ENCODE measurements at places on chromosomes 5 and 9.
A peak's percentile ranks its signal among the peaks of the same experiment; 100 is the strongest.

DNA sequence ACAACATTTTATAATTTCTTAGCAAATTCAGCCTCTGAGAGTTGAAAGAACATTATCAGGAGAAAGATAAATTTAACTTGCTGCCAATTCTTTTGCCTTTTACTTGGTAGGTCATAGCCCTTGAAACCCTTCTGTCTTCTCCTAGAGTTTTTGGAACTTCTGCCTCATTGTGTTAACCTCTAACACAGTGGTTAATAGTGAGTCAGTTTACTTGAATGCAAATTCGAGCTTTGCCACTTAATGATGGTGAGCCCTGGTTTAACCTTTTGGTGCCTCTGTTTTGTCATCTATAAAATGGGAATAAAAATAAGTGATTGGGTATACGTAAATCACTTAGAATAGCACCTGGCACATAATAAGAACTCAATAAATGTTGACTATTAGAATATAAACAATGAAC lies 1.8 kb upstream of the INIP start:
- no peak for DNase-seq

GRCh38 chr5:89445106-89445745 lies 562.2 kb upstream of the MEF2C start:
- no peak for DNase-seq

- DNase-seq = no peak
Measured at GRCh38 chr9:108780942-108781734, 74.6 kb downstream of the ACTL7B start.

DNA sequence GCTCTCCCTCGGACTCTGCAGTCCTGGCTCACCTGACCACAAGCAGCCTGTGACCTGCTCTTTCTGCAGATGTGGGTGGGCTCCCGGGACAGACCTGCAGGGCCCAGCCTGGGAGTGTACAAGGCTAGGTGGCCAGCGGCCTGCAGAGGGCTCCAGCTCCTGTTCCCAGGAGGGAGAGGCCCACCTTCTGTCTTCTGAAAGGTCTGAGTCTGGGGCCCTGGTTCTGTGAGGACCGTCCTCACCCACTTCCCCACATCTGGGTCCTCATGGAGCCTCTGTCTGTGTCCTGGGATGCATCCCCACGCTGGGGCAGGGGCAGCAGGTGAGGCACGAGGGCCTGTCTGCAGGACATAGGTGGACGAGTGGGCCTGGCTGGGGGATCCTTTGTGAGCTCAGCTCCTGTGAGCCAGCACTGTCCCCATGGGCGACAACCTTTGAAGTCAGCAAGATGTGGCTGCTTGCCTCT lies 43.7 kb downstream of the PHF2 start:
- no peak for DNase-seq

DNA sequence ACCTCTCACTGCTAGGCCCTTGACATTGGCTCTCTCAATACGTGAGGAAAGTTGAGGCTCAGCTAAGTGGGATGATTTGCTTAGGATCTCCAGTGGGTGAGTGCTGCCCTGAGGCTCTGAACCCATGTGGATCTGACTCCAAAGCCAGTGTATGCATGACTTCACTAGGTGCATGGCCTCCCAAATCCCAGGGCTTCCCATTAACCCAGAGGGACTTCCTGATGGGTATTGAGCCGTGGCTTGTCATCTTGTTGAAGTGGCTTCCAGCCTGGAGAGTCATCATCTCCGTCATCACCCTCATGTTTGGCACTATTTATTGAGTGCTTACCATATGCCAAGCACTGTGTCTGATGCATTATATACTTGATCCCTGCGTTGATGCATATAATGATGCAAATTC lies 37.3 kb upstream of the TEX48 start:
- no peak for DNase-seq

- no peak for DNase-seq
Measured at GRCh38 chr9:116000748-116001329, 152.8 kb upstream of the PAPPA start.

DNA sequence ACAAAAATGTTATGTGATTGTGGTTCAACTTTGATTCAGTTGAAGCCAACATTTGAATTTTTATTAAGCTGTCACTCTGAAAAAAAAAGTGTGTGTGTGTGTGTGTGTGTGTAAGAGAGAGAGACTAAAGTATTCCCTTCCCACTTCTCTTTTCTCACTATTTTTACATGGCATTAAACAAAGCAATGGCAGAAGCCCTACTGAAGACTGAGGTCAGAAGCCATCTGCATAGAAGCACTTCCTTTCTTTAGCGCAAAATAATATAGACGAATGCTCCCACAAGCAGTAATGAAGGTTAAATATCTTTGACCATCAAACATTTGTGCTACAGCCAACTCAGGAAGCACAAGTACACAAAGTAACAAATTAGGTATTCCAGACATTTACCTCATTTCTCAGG lies 540.5 kb downstream of the KCTD16 start:
- no peak for DNase-seq

- DNase-seq = no peak
Measured at GRCh38 chr5:141753971-141754713, 72.1 kb upstream of the ARAP3 start.

DNA sequence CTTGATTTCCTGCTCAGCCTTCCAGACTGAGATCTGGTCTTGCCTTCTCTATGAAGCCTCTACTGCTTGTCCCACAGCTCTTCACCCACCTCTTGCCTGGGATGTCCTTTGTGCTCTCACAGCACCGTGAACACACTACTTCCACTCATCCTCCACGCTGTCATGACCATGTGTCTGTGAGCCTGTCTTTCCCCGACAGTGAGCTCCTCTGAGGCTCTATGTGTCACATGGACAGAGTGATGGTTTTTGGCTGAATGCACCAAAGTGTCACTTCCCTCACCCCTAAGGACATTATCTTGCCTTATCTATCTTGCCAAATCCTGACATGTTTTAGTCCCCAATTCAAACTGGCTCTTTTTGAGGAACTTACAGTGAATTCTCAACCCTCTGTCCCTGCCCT lies 11.3 kb downstream of the PHYKPL start:
- DNase-seq = no peak

- DNase-seq = no peak
Measured at GRCh38 chr5:158679221-158679641, 420.5 kb downstream of the EBF1 start.

DNA sequence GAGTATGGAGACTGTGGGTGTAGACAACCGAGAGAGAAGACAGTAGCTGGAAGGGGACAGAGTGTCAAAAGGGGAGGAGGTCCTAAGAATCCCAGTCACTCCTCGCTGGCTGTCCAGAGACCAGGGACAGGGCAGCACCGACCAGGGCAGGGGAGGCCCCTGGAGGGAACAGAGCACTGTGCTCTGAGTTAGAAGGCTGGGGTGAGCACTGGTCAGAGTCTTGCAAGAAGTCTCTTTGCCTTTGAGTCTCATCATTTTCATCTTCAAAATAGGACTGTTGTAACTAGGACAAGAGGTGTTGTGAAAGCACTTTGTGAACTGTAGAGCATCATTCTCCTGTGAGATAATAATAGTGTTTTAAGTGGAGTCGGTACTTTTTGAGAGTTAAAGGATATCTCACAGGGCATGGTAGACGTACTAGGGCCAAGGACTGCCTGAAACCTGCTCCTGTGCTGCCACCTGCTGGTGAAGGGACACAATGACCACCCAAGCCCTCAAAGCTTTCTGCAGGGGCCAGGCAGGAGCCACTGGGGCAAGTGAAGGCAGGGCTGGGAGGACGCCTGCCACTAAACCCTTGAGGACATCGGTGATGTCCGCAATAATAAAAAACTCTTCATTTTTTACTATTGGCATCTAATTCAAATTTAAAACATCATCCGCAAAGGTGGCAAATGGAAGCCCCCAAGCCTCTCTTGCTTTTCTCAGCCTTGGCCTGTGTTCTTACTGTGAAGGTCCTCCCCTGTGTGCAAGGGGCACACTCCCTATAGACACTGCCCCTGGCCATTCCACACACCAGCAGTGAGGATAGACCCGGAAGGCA lies 28.2 kb downstream of the SLC6A7 start:
- peak; percentile 33 for DNase-seq

DNA sequence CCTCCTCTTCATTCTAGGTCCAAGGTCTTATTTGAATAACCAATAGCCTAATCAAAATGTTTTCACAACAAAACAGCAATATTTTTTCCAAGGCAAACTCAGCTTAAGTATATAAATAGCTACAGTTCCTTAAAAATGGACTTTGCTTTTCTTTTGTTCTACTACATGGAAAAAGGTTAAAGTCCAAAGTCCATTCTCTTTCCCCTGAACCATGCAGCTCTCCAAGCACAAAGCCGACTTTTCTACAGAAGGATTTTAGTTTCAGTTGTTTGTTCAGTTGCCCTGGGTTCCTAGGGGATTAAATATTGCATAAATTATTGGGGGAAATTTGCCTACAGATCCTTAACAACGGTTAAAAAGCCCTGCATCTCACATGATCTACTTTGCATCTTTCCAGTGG lies 677.0 kb upstream of the KLF4 start:
- DNase-seq = no peak

DNA sequence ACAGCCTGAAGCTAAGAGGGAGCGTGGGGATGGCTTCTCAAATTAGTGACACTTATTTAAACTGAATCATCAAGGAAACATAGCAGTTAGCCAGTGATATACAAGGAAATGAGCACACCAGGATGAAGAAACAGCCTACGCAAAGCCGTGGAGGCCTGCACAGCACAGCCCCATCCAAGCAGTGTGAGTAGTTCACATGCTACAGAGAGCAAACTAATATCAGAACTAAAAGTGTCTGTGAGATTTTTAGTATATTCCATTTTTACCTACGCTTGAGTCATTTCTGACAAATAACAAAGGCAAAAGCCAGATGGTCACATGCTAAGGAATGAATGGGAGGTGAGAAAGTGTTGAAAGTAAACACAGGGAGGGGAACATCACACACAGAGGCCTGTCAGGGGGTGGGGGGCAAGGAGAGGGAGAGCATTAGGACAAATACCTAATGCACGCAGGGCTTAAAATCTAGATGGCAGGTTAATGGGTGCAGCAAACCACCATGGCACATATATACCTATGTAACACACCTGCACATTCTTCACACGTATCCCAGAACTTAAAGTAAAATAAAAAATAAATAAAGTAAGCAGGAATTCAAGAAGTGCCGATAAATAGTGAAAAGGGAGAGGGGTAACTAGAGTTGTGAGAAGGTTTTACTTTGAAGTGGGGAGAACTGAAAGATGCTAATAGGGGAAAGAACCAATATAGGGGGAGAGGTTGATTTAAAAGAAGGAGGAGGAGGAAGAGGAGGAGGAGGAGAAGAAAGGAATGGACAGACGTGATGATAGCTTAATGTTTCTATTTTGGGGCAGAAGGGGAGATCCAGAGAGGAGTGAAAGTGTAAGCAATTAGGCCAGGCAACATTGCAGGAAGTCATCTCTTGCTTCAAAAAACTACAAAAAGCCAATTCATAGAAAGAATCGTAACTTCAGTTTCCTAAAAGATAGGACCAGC lies 100.9 kb upstream of the PTGER4 start:
- DNase-seq = no peak

- DNase-seq = no peak
Measured at GRCh38 chr5:1503241-1504068, 20.3 kb downstream of the LPCAT1 start.

- no peak for DNase-seq
Measured at GRCh38 chr5:177330991-177331842, 19.5 kb upstream of the MXD3 start.

DNA sequence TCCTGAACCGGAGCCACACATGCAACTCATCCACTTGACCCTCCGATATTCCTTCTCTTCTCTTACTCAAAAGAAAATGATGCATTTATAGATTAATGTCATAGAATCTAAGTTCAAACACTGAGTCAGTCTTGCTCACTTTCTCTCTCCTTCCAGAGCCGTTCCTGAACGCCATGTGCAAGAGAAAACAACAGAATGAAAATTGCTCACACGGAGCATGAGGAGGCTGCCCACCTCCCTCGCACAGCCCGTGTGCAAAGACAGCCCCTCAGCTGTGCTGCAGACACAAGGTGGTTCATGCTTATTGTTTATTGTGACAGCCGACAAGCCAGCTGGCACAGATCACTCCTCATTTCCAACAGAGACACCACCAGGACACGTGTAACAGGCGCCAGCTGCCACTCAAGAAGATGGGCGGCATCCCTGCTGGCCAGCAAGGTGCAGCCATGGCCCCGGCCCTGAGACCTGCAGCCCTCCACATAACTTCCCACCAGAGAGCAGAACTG lies 290.8 kb downstream of the GLIS3 start:
- DNase-seq = no peak

DNA sequence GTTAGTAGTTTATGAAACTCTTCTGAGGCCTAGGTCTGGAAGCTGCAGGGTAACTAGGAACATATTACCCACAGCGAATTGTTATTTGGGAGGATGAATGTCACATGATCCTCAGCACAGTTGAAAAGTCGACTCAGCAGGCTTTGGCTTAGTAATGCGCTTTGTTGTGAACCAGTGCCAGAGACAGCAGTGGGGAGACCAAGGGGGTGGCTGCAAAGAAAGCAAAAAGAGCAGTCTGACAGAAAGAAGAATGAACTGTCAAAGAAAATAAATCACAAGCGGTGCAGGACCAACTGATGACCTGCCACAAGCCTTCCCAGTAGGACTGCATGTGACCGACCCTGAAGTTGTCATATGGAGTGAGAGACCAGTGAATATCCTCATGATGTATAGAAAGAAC lies 170.0 kb downstream of the CCDC171 start:
- DNase-seq = no peak

GRCh38 chr5:178098685-178099084 lies 14.6 kb upstream of the N4BP3 start:
- no peak for DNase-seq

DNA sequence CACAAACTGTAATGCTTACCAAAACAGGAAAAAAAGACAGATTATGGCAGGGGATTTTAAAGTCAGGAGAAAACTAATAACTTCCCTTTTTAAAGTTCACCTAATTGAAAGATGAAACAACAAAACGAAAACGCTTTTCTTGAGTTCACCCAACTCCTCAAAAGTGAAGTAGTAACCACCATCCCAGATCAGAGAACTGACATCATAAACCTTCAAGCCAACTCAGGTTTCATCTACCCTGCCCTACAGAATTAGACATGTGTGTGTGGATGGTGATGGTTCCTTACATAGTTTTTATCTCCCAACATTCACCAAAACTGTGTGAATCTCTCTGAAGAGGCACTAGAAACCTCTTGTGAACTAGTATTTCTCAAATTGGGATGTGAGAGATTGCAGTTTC lies 195.2 kb upstream of the PTGER4 start:
- no peak for DNase-seq

Measured in NCI-H2081 treated with DMSO at 0.1 percent for 48 hours (cell line).